CD8-positive, alpha-beta memory T cell (primary cell): ENCODE measurements at places on chromosomes 12 and 14. TPM values are rescaled to one million over a fixed set of nuclear protein-coding genes. Genes with fewer than 3 reads are reported as not detected.

RNASE9 gene
- not detected for total RNA-seq

AQP6 gene
- total RNA-seq: not detected

ABCD2 gene
- total RNA-seq: 5.0 TPM

MYO1A gene
- 0.70 TPM for total RNA-seq

MYBPC1 gene
- not detected for total RNA-seq

RTN1 gene
- total RNA-seq: not detected

CIT gene
- 19.3 TPM for total RNA-seq

PGF gene
- 0.29 TPM for total RNA-seq

DNA sequence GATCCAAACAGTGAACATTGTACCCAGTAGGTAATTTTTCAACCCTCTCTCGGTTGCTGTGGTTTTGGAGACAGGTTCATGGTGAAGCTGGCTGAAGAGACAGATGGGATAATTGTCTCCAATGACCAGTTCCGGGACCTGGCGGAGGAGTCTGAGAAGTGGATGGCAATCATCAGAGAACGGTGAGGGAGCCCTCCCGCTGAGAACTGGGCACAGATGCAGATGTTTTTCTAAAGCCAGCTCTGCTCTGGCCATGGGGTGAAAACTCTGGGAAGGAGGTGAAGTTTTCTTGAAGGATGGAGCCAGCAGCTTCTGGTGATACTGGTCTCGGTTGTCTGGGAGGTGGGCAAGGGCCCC is 6.2 kb downstream of the KHNYN start:
- no peak for DNase-seq

GRCh38 chr12:59398164-59398563 is 197.7 kb upstream of the SLC16A7 start:
- DNase-seq: no peak

- DNase-seq: no peak
These were observed 17.6 kb upstream of the AKAP6 start for GRCh38 chr14:32311294-32312009.

GRCh38 chr12:2075508-2076195 is 22.9 kb downstream of the CACNA1C start:
- no peak for DNase-seq

DNA sequence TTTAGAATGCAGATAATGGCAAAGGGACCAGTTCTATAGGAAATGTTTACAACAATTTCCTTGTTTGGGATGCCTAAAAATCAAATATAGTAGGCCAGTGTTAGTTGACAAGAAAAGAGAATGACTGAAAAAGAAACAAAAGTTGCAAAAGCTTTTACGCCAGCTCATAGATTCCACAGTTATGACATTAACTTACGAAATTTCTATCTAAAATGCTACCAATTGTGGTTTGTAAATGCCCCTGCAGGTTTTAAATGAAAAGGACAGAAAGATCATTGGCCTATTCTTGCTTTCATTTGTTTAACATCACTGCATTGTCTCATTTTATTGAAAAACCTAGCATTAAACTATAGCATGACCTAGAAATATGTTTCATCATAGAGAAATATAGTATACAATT is 345.8 kb downstream of the CCDC91 start:
- DNase-seq: no peak

DNA sequence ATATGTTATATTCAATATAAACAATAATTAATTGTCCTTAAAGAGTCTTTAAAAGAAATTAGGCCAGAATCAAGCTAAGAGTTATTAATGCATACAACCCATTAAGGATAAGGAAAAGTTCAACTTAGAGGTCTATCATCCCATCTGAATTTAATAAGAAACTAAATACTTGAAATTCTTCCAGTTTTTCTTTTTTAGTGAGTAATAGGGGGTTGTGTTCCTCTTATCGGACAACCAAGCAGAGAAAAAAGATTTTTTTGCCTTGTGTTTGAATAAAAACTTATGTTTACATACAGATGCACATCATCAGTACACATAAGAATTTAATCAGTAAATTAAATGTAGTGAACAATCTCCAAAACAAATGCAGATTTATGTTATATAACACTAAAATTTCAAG is 32.5 kb downstream of the PAWR start:
- DNase-seq: no peak

GRCh38 chr12:99122959-99123358 is 477.9 kb downstream of the APAF1 start:
- DNase-seq: no peak

DNA sequence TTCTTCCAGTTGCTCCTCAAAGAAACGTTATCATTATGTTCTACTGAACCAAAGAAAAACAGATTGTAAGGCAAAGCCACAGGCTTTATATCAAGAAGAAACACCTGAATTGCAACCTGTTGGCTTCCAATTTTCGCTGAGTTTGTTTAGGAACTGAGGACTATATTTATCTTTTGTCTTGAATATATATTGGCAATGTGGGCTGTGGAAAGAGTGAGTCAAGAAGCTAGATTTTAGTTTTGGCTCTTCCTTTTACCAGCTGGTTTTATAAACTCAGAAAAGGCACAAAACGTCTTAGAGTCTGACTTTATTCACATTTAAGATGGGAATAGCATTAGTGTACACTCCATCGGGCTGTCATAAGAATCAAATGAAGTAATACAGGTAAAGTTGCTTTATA is 10.4 kb upstream of the PTHLH start:
- no peak for DNase-seq

DNA sequence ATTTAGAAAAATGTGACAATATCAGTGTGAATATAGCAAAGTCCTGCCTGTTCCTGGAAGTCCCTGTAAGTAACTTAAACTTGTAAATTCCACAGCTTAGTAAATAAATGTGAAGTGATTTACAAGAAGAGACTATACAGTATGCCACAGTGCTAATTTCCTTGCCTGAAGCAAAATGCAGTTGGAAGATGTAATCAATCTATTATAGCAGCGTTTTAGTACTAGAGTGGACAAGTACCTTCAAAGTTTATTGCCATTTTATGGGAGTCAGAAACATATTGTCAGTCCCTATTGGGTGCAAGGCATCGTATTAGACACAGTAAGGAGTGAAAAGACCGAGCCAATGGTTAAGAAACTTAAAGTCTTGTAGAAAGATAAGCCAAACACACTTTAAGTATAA is 94.1 kb downstream of the TRHDE start:
- DNase-seq: no peak

DNA sequence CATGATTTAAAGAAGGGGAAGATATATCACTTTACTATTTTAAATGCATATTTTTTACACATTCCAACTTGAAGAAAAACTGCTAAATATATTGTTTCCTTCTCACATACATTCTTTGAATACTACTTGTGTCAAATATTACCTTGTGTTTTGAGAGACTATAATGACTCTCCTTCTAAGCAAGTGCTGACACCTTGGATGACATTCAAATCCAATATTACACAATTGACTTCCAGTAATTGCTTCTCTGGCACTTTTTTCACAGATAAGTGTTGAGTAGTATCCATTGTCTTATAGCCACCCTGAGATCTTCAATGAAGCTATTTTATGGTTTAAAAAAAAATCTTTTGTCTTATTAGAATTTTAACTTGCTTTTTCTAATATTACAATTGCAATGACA is 61.2 kb upstream of the ST8SIA1 start:
- DNase-seq: no peak

GRCh38 chr12:1197264-1198018 is 206.4 kb downstream of the ERC1 start:
- no peak for DNase-seq

- no peak for DNase-seq
These were observed 192.5 kb downstream of the KCNA5 start for GRCh38 chr12:5236022-5236640.

DNA sequence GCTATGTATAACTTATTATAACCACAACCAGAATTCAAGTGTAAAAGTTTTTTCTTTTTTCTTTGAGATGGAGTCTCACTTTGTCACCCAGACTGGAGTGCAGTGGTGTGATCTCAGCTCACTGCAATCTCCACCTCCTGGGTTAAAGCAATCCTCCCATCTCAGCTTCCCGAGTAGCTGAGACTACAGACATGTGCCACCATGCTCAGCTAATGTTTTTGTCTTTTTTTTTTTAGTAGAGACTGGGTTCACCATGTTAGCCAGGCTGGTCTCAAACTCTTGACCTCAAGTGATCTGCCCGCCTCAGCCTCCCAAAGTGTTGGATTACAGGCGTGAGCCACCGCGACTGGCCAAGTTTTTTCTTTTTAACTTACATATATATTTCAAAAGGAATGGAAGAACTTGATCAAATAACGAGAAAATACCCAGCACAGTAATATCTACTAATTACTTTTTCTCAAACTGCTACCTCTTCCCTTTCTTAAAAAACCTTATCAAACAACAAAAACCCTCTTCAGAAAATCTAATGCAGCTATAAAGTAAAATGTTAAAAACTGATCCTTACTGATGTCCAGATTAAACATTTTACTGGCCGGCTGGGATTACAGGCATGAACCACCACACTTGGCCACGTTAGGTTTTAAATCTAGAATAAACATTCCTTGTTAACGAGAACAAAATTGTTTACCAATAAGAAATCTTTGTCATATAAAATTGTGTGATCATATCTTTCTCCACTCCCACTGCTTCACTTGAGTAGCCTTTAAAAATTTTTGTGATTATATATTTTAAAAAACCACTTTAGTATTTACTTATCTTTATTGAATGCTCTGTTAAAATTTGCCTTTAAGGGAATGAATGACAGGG is 41.3 kb upstream of the WDR89 start:
- no peak for DNase-seq

GRCh38 chr12:27451036-27451825 is 4.7 kb downstream of the SMCO2 start:
- no peak for DNase-seq

DNA sequence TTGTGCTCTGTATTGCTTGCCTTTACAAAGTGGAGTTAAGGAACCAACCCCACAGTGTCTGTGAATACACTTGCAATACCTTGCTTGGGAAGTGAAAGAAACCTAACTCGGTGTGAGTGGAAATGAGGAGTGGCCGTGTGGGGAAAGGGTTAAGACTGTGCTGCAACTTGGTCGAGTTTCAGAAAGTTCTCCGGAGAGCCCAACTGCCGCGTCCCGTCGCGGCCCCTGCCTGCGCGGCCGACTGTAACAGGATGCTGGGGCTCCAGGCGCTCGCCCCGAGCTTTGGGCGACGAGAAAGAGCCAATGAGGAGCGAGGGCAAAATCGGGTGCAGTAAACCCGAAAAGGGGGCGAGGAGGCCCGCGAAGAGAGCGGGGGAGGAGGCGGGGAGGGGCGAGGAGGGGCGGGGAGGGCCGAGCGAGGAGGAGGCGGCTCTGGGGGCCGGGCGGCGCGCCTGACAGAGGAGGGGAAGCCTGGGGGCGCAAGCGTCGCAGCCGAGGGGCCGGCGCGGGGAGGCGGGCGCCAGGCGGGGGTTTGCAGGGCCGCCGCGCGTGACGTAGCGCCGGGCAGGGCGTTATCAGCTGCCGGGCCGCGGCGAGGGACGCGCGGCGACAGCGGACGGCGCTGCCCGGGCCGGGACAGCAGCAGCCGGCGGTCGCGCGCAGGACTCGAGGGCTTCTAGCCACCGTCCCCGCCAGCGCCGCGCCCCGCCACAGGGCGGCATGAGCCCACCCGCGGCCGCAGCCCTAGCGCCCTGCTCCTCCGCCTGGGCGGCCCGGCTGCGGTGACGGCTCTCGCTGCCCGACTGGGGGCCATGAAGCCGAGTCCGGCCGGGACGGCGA is at the start of gene DACT1:
DACT1 (plus strand) TSS at position 572 of the 840 bp plus-strand sequence; CDS start at position 813, 241 bp downstream.
- DNase-seq: peak; percentile 52

DNA sequence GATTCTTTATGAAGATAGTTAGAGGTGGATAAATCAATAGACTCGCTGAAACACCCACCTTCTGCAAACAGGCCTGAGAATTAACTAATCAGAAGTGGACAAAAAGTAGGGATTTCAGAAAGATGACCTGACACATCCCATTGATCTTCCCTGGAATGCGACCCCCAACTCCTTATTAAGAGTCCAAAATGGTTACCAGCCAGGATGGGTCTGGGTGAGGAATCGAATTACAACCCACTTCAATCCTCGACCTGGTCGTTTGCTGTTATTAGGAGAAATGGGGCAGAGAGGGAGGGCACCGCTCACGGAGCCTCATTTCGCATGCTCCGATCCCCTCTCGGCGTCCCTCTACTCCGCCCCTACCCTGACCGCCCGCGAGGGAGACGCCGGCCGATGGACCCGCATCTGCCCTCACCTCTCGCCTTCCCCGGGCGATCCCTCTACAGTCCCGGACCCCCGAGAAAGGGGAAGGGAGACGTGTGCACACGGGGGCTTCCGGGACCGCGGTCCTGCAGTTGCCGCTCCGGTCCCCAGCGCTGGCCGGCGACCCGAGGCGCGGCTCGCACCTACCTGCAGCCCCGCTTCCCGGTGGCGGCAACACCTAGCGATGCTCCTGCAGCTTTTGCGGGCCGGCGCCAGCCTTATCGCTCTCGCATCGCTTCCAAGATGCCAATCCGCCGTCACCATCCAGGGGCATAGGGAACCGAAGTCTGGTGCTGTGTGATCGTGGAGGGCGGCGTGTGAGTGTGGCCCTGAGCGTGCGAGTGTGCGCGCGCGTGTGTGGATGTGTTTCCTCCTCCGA is 69.3 kb upstream of the USP15 start:
- DNase-seq: no peak

GRCh38 chr12:67394550-67394949 is 125.4 kb downstream of the CAND1 start:
- no peak for DNase-seq

DNA sequence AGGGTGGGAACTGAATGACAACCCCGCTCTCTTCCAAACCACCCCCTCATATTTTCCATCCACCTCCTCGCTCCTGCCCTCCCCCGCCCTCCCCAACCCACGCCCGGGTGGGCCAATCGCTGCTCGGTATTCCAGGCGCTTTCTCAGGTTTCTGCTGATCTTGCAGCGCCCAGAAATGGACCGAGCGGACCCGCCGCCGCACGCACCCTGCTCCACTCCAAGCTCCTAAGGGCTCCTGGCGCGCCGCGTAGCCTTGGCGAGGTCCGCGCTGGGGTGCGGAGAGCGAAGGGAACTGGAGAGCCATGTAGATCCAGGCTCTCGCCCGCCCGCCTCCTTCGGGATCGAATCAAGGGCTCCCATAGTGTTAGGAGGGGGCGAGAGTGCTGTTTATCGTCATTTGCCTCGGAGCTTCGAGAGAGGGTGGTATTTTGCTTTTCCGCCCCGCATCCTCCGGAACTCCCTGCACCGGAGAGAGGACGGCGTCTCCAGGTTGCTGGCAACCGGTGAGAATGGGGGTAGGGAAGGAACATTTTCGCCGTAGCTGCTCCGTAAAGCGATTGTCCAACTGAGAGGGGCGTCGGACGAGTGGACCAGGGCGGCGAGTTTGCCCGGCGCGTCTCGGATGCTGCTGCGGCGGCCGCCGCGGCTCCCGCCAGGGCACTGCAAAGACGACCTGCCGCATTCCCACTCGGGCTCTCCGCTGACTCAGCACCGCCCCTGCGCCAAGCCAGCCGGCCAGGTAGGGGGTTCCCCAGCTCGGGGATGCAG is at the start of gene KCNA1:
KCNA1 (plus strand) TSS at position 172 of the 768 bp plus-strand sequence. CDS start 1,474 bp downstream, outside the sequence.
- no peak for DNase-seq

GRCh38 chr14:23347406-23348296 is 5.0 kb downstream of the SLC22A17 start:
- no peak for DNase-seq
